ENCODE measurements at places on chromosomes 5 and 9.

- DNase-seq: no peak
Observed at GRCh38 chr9:31699836-31700235, 684.6 kb upstream of the ACO1 start.

- DNase-seq: peak; percentile 15
Observed at GRCh38 chr5:76083555-76084495, 642 bp downstream of the SV2C start.

GRCh38 chr9:254516-254915 is 39.9 kb downstream of the DOCK8 start:
- no peak for DNase-seq

- no peak for DNase-seq
Observed at GRCh38 chr9:73074176-73074708, 77.4 kb upstream of the ANXA1 start.

DNA sequence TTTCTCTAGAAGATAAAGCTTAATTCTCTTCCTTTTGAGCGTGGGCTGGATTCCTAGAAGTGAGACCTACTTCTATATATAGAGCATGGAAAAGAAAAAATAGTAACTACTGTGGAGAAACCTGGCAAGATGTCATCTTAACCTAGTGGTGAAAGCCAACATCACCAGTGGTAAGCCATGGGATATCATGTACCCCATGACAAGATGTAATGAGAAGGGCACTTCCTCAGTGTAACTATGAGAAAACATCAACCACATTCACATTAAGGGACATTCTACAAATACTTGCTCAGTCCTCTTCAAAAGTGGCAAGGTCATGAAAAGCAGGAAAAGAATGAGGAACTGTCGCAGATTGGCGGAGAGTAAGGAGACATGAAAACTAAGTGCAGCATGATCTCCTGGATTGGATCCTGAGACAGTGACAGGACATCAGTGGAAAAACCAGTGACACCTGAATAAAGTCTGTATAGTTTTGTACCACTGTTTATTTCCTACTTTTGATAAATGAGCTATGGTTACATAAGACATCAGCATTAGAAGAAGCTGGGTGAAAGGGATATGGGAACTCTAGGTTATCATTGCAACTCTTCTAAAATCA is 65.4 kb downstream of the PRRC1 start:
- DNase-seq: no peak

DNA sequence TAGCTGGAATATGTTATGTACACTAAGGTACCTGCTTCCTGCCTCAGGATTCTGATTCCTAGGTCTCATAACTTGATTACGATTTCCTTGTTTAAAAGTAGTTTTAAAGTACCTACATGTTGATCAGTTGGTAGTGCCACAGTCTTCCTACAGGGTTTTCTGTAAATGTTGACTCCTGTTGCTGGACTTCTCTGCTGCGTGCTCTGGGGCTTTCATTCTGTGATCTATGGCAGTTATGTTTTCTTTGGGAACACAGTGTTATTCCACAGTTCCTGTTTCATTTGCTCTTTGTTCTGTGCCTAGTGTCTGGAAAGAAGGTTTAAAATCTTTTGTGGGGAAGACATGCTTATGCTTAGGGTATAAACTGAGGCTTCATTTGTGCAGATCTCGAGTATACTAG is 343.5 kb downstream of the PLK2 start:
- no peak for DNase-seq

- no peak for DNase-seq
Observed at GRCh38 chr9:132249690-132250089, 87.8 kb downstream of the NTNG2 start.

- DNase-seq: peak; percentile 84
Observed at GRCh38 chr9:34379334-34380033, 2.8 kb upstream of the MYORG start.

DNA sequence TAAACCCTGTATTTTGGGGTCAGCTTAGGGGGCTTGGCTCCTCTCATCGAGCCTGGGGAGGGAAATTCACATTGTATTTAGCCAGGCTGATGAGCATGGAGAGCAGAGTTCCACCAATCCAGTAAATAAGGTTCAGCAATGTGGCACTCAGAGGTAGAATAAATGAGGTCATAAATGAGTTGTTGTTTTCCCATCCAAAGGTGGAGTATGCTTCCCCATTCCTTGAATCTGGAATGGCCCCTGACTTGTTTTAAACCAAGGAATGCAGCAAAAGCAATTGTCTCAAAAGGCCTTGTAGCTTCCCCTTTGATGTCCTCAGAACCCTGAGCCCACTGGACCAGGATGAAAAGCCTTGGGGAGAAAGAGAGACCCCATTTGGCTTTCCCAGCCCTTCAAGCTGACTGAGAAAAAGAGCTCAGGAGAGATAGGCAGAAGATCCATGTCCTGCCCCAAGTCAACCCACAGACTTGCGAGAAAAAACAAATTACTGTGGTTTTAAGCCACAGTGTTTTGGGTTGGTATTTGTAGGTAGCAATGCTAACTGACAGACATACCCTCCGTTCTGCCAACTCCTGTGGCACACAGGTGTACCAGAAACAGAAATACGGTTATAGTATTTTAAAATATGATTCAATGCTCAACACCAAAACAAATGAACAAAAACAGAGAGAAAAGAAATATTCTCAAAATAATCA is 566.0 kb upstream of the DMAC1 start:
- no peak for DNase-seq

DNA sequence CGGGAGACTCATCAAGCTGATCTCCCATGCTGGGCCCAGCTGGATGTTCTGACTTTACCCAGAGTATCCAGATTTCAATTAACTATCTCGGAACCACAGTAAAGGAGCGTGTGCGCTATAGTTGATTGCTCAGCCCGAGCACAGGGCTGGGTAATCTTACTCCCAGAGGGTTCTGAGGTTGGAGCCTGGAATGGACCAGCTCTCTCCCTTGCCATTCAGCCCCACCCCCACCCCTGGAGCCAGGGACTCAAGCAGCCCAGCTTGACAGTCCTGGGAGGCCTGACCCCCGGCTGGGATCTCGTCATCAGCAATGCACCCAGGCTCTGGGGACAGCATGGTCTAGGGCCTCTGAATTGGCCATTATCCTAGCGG is 23.7 kb upstream of the PTGES start:
- no peak for DNase-seq

DNA sequence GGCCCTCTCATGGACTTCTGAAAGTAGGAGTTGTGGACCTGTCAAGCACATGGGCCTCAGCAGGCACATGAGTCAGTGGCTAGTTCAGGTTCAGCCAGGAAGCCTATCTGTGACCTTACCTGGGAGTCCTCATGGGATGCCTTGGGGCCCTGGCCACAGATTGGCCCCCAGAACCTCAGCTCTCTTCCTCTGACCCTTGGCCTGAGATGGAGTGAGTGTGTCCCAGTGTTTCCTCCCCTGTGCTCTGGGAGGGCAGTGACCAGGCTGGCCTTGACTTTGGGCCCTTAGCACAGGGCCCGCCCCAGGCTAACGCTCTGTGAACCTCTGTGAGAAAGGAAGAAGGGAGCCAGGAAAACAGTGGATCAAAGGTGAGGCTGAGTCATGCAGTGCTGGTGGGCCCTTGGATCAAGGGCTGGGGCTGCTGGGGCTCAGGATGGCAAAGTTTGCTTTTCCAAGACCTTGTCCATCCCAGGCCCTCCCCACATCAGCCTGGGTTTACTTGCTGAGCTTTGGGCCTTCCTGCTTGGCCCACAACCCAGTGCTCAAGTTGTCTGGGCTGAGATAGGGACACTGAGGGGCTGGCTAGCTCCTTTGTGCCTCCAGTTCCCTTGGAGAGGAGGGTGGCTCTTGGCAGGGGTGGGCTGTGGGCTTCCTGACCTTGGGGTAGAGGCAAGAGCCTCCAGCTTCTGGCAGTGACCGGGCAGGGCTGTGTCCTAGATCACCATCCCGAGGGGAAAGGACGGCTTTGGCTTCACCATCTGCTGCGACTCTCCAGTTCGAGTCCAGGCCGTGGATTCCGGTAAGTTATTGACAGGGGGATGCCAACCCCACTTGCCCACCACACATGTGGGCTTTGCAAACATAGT is 41.4 kb downstream of the RGS3 start:
- no peak for DNase-seq

DNA sequence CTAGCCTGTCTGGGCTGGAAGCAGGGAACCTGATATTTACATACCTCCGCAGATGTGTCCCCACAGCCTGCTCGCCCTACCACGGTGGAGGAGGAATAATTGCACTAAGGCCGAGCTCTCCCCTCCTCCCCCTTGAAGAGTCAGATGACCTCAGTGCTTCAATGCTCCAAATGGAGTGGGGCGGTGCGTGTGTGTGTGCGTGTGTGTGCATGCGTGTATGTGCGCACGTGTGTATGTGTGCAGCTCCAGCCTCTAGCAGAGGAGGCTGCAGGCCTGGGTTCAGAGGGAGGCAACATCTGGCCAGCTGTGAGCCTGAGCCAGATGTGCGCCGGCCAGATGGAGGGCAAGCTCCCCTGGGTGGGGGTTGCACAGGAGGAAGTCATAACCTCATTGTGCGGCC is 90.5 kb downstream of the NRG2 start:
- DNase-seq: no peak

- no peak for DNase-seq
Observed at GRCh38 chr9:116112236-116112635, 41.4 kb upstream of the PAPPA start.

DNA sequence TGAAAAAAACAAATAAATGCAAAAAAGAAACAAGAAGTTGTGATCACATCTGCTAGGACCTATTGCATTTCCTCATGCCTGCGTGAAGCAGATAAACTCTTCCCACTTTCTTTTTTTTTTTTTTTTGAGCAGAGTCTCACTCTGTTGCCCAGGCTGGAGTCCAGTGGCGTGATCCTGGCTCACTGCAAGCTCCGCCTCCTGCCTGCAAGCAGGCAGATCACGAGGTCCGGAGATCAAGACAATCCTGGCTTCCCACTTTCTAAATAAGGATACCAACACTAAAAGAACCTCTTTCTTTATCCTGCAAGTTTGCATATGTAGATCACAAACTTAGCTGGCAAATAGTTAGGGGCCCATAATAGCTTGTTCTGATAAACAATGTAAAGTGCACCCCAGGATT is 128.6 kb downstream of the ASTN2 start:
- DNase-seq: peak; percentile 18

- DNase-seq: no peak
Observed at GRCh38 chr9:116900007-116900367, 212.9 kb downstream of the TRIM32 start.

- no peak for DNase-seq
Observed at GRCh38 chr5:50727149-50727496, 60.7 kb downstream of the PARP8 start.

- DNase-seq: no peak
Observed at GRCh38 chr5:38527475-38527874, 29.0 kb downstream of the LIFR start.

DNA sequence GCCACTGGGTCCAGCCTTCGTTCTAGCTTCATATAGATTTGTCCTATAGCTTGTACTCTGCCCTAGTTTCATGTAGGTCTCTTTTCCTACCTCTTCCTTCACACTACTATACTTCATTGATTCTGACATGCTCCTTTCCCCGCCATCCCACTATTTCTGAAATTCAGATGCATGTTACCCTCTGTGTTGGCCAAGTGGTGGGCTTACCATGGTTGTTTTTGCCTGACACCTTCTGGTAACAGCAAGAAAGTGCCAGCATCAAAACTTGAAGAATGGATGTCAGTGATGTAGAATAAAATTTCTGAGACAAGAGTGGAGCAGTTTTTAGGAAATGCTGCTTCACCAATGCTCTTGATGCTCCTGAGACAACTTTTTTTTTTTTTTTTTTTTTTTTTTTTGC is 19.5 kb upstream of the SERINC5 start:
- DNase-seq: peak; percentile 46

- no peak for DNase-seq
Observed at GRCh38 chr5:137500615-137501225, 1.6 kb upstream of the SPOCK1 start.

DNA sequence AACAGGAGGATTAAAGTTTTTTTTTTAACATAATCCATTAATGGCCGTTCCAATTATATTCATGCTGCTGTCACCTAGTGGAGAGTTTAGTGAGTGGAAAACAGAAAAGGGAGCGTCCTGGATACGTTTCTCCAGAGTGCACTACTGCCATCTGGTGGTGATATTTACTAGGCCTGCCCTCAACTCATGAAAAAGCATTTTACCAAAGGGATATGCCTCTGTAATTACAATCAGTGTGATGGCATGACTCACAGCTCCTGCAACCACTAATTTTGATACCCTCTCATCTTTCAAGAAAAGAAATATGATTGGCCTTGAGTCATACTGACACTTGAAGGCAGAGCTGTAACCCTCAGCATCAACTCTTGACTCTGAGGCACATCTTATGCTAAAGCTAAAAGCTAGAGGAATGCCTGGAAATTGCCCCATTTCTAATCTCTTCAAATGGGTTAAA is 20.1 kb downstream of the MINAR2 start:
- peak; percentile 79 for DNase-seq

GRCh38 chr9:78146241-78146640 is 89.6 kb upstream of the CEP78 start:
- no peak for DNase-seq

GRCh38 chr5:174327317-174327864 is 281.9 kb downstream of the NSG2 start:
- DNase-seq: peak; percentile 92

- DNase-seq: peak; percentile 43
Observed at GRCh38 chr9:69174616-69175463, 763 bp downstream of the TJP2 start.

DNA sequence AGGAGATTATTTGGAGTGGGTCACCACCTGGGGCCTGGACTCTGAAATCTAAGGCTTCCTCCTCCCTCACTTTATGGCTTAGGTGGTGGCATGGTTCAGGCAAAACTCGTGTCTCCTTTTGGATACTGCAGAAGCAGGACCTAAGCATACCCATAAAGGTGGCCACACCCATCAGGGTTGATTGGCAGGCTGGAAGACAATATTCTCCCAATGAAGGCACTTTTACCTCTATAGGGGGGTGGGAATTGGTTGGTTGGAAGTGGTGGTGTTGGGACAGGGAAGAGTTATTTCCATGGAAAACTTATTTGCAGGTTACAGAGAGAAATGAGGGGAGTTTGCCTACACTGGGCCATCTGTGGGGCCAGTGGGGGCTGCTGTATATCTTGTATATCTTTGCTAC is 39.7 kb downstream of the CNOT6 start:
- no peak for DNase-seq

GRCh38 chr9:16277471-16277960 is 593.0 kb downstream of the BNC2 start:
- DNase-seq: no peak

DNA sequence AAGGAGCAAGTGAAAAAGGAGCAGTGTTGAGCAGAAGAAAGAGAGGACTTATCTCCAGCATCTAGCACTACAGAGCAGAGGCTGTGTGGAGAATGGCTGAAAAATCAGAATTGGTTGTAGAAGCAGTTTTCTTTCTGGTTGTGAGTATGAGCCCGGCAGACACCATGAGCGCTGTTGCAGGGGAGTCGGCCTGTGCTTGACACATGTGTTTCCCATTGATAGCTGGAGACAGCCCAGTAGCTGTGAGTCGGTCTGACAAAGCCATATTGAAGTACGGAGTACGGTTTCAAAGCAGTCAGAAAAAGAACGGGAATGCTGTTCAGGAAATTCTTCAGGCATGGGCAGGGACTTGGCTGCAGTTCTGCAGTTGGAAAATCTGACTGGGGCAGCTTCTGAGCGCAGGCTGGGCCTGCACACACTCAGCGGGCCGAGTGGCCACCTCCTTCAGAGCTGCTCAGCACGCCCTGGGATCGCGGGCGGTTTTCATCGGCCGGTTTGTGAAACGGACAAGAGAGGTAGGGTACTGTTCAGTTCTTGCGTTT is at the start of gene SGCD:
Gene SGCD (plus strand): TSS at position 447 of the 542 bp plus-strand sequence.
- no peak for DNase-seq
